GM23248 (cell line): ENCODE measurements at places on chromosomes 3 and 15. TPM values are rescaled to one million over a fixed set of nuclear protein-coding genes. Genes with fewer than 3 reads are reported as not detected.

TP53BP1 gene
- 20.1 and 20.4 TPM in 2 replicates for polyA plus RNA-seq

CCPG1 gene
- 202 and 203 TPM in 2 replicates for polyA plus RNA-seq

SNX4 gene
- 27.6 and 29.8 TPM in 2 replicates for polyA plus RNA-seq

LMAN1L gene
- polyA plus RNA-seq: not detected in 2 replicates

LSAMP gene
- 9.3 and 11.7 TPM in 2 replicates for polyA plus RNA-seq

SI gene
- not detected in 2 replicates for polyA plus RNA-seq

THRB gene
- 3.3 and 3.9 TPM in 2 replicates for polyA plus RNA-seq

PARP15 gene
- 0.29 TPM in 2 replicates for polyA plus RNA-seq

PLSCR4 gene
- polyA plus RNA-seq: 38.2 and 40.3 TPM in 2 replicates

APBA2 gene
- polyA plus RNA-seq: 0.23 and 0.46 TPM in 2 replicates

KY gene
- polyA plus RNA-seq: 0.39 and 0.65 TPM in 2 replicates

MEF2A gene
- polyA plus RNA-seq: 22.7 and 24.3 TPM in 2 replicates

THSD4 gene
- 13.3 and 14.2 TPM in 2 replicates for polyA plus RNA-seq

EPM2AIP1 gene
- 7.5 and 8.7 TPM in 2 replicates for polyA plus RNA-seq

USP19 gene
- polyA plus RNA-seq: 16.3 and 17.0 TPM in 2 replicates

FBN1 gene
- 346 and 374 TPM in 2 replicates for polyA plus RNA-seq

CHRFAM7A gene
- not detected in 2 replicates for polyA plus RNA-seq

COL6A5 gene
- not detected in 2 replicates for polyA plus RNA-seq

WDR93 gene
- 0.10 TPM in 1 of 2 replicates, not detected in the other for polyA plus RNA-seq

ADAMTS7 gene
- 0.70 and 0.89 TPM in 2 replicates for polyA plus RNA-seq

GPR156 gene
- 0.27 TPM in 1 of 2 replicates, not detected in the other for polyA plus RNA-seq

RUVBL1 gene
- polyA plus RNA-seq: 54.4 and 59.1 TPM in 2 replicates

PYGO1 gene
- polyA plus RNA-seq: 1.5 and 1.6 TPM in 2 replicates
